Epithelial cell of proximal tubule (primary cell): ENCODE measurements at places on chromosomes 12 and 14.

DNA sequence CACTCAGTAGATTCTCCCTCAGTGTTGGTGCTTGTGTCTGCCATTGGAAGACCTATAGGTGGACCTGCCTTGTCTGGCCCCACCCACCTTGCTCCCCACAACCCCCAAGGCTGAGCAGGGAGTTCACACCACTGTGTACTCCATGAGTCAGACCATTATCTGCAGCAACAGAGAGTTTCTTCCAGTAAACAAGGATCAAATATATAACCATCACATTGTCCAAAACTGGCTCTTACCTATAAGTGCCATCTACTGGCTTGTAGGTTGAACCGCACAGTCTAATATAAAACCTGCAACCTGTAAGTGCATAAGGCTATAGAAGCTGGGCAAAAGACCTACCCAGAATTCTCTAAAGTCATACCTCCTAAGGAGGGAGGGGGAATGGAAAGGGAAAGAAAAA, 7.9 kb downstream of the TAS2R13 start:
- no peak for DNase-seq

GRCh38 chr14:22836301-22837113, at the start of gene MMP14:
TSS of gene MMP14 (plus strand) at chr14:22836585. CDS start at chr14:22836818, 233 bp downstream.
- no peak for DNase-seq

DNA sequence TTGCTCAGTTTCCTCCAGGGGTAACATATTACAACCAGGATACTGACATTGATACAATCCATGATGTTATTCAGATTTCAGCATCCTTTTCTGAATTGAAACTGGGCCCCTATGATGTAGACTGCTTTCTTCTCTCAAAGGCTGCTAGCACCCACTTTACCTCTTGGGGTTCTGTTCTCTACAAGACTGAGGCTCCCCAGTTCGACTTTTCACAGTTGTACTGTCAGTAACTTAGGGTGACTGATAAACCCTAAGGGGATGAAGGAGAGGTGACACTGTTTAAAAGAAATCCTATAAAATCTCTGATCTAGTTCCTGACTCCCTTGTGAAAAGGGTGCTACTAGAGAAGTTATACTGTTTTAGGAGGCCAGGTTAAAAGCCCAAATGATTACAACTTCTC, 818 bp downstream of the VPS33A start:
- DNase-seq, result no peak

DNA sequence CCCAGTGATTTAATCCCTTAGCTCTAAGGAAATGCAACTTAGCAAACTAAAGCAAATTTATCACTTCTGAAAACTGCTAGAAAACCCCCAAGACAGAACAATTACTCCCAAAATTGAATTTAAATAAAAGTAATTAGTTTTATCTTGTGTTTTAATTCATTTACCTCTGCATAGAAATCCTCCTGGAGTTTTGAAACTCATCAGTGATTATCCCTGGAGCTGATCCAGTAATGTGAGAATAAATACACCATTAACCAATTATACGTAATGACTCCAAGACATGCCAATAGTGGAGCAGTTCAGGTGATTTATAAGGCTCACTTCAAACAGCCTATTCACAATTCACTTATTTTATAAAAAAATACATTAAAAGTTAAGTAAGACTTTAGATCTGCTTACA, 855.3 kb upstream of the FLRT2 start:
- DNase-seq, result no peak

DNA sequence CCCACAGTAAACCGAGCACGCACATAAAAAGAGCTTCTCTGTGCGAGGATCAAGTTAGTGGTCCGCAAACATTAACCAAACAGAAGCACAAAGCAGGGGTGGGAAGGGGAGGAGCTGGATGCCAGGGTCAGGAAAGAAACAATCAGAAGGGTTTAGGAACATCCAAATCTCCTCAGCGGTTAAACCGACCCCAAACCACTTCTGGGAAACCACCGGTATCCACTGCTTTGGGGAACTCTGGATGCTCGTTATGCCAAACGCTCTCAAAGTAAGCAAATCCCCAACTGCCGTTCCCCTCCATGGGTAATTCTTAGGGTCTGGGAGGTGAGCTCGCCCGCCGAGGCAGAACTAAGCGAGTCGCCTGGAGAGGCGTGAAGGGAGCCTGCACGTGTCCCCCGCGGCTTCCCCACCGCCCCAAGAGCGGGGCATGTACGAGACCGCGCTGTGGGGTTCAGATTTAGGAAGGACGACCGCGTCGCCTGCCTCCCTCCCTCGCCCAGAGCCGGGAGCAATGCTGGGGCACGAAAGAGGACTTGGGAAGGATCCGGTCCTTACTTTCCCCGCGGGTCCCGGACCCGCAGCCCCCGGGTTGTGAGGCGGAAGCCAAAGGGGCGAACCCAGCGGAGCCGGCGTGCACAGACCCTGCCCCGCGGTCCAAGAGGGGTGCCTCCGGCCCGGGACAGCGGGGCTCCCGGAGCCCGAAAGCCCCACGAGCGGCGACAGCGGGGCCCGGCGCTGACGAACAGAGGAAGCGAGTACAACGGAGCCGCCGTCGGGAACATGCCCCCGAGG, 711 bp downstream of the SBNO1 start:
- DNase-seq, result no peak
